ENCODE measurements at places on chromosomes 11 and 22.

GRCh38 chr11:67283481-67283963 lies 5.6 kb upstream of the ANKRD13D start:
- DNase-seq: no peak

DNA sequence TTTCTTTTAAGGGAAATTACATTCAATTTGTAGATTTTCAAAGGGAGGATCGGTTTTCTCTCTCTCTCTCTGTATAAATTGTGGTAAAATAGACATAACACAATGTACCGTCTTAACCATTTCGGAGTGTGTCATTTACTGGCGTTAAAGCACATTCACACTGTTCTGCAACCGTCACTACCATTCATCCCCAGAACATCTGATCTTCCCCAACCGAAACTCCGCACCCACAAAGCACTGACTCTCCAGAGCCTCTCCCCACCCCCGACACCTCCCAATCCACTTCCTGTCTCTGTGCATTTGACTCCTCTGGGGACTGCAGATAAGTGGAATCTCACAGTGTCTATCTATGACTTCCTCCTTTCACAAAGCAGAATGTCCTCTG lies 15.9 kb upstream of the GRAMD4 start:
- DNase-seq: no peak

DNA sequence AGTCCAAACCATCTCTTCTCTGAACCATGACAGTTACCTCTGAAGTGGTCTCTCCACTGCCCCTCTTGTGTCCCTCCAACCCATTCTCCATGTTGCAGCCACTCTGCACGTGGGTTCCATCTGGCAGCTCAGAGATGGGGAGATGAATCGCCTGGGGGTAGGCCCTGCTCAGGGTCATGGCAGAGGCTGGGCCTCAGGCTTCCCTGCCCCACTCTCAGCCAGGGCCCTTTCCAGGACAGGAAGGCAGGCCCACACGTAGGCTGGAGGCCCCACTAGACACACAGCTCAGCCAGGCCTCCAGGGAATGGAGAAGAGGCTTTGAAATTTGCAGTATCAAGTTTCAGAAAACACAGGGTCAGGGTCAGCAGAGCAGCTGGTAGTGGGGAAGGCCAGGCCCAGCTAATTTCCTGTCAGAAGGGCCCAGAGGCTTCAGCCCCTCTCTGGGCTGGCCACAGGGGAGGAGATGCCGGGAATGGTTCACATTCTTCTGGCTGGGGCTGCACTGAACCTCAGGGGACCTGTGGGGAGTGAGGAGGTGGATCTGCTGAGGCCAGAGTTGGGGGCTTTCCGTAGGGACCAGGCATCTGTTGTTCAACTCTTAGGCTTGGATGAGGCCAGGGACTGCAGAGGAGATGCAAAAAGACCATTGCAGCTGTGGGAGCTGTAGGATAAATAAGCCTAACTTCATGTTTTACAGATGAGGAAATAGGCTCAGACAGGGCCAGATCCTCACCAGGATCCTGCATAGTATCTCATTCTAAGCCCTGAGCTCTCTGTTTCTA lies 101.6 kb downstream of the SWAP70 start:
- no peak for DNase-seq

GRCh38 chr11:87870086-87870485 lies 305.2 kb downstream of the RAB38 start:
- no peak for DNase-seq

Data from bone marrow (tissue), 2 donors.